Cerebellar cortex (tissue), 1 donor: ENCODE measurements at places on chromosomes 3 and 15.

GRCh38 chr15:90677807-90678790, 39.0 kb upstream of the BLM start:
- no peak for DNase-seq

DNA sequence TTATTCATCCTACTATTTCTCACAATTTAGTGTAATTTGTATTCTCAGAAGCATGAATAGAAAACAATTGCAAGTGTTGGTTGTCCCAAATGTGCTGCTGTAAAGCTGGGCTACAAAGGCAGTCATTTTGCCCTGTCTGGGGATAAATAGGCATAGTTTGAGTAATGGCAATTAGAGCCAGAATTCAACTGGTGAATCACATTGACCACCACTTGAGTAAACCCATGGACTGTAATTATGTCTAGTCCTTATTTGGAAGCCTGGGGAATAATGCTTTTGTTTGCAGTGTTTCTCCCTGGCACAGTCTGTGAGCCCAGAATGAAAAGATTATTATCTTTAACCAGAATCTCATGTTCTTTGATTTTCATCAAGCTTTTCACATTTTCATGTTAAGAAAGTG, 30.5 kb upstream of the CHL1 start:
- DNase-seq, result no peak

- DNase-seq, result peak; percentile 72
Observed at GRCh38 chr3:144496141-144496835, 524.7 kb downstream of the DIPK2A start.

DNA sequence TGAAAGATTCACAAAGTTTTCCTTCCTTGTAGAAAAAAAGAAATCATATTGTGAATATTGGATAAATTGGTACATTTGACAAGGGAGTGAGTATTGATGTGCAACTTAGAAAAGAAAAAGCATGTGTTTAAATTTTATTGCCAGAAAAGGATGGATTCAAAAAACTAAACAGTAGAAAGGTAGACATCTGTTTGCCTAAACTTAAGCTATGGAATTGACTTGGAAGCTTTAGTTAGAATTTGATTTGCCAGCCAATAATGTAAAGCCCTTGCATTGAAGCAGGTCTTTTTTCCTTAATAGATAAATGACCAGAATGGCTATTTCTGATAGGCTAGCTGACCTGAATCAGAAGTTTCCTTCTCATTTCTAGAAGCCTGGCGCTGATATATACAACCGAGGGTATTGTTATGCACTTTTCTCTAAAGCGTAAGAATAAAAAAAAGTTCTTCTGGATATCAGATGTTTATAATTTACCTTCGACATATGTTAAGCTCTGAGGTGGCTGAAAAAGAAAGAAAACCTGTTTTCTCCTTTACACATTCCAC, 4.2 kb downstream of the RARB start:
- DNase-seq, result no peak

GRCh38 chr3:65793495-65794200, 245.1 kb downstream of the MAGI1 start:
- no peak for DNase-seq
